ENCODE measurements at places on chromosomes 7 and 10.
A peak's percentile ranks its signal among the peaks of the same experiment; 100 is the strongest.

GRCh38 chr10:67779465-67780203 is 58.4 kb downstream of the DNAJC12 start:
- DNase-seq, result peak; percentile 88

GRCh38 chr10:92846854-92847201 is 1.5 kb upstream of the EXOC6 start:
- DNase-seq, result no peak

DNA sequence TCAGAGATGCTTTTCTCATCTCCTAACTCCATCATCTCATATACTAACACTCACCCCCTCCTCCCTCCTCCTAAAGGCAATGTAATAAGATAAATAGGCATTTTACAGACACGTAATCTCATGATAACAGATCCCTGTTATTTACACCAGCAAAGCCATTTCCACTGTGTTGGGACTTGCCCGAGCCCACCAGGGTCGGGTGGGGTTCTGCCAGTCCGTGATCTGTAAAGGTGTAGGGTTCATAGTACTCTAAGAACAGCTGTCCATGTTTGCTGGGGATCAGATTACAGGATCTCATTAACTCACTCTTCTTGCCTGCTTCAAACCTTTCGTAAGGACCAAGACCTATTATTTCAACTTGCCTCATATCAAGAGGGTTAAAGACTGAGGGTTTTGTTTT is 172.4 kb downstream of the FZD1 start:
- DNase-seq, result no peak

DNA sequence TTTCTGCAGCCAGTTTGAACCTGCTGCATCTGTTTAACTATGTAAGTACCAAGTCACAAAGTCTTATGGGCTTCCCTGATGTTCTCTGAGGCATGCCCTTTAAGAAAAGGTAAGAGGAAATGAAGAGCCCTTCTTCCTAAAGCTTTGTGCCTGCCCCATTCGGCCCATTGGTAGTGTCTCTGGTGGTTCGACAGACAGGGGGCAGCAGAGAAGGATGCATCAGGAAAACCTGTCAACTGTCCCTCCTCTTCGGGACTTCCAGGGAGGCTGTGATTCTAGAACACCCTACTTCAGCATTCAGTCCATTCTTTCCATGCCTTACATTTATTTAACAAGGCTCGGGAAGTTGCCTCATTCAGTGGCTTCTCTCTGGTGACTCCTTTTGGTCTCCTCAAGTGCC is 1.9 kb upstream of the SFRP4 start:
- DNase-seq, result no peak

- DNase-seq, result no peak
Observed at GRCh38 chr7:30799206-30799975, 28.2 kb downstream of the MINDY4 start.

DNA sequence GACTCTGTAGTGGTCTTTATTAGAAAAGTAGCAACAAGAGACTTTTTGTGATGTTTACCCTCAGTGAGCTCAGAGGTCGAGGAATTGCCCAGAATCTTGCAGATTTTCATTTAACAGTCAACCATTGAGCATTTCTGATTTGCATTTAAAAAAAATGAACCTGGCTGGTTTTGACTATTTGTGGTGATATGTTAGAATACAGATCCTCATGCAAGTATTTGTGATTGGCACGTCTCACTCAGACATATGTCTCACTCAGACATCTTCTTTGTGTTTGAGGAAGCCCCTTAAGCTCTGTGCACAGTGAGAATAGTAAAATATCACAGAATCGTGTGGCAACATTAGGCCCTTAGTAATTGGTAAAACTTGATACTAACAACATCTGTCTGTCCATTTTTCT is 113.2 kb downstream of the SND1 start:
- no peak for DNase-seq

GRCh38 chr10:110269374-110270318 is 35.1 kb downstream of the SMNDC1 start:
- peak; percentile 44 for DNase-seq

GRCh38 chr7:49094866-49095265 is 170.5 kb downstream of the CDC14C start:
- no peak for DNase-seq

GRCh38 chr10:76311752-76312636 is 880.6 kb downstream of the LRMDA start:
- DNase-seq, result no peak

GRCh38 chr7:84735011-84735410 is 451.8 kb downstream of the SEMA3D start:
- no peak for DNase-seq

DNA sequence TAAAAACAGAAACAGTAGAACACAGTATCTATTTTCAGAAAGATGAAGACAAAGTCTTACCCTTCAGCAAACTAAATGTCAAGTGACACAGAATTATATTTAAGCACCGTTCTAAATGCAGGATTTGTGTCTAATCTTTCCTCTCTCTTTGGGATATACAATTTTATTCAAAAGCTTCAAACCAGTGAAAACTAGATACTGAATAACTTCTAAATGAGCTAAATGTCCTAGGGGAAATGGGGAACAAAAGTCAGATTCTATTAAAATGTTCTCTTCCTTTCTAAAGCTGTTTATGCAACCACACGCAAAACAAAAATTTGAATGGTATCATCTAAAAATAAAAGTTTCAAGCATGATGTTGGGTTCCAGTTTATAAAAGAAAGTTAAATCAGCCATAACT is 136.4 kb upstream of the AOAH start:
- DNase-seq, result no peak

DNA sequence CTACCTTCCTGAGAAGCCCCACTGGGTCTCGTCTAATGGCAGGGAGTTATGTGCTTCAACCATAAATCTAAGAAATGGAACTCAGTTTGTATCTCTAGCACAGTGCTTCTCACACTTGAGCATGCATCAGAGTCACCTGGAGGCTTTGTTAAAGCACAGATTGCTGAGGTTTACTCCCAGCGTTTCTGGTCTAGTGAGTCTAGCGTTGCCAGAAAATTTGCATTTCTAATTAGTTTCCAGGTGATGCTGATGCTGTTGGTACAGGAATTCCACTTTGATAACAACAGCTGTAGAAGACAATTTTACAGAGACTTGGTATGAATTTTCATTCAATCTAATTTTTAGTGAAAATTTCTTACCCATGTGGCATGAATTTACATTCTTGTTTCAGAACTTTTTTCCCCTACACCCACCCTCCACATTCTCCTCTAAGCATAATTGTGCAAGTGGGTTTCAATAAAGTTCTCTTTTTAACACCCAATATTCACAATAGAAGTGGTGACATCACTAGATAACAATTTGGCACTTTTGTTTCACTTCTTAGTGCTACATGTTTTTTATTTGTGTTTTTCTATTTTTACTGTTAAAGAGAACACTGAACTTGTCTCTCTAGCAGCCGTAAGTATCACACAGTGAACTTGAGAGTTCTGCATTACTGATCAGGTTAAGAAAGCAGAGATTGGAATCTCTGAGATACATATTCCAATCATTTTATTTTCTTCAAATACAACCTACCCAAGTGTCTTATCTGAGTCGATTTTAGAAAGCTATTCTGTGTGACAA is 48.4 kb upstream of the BET1 start:
- DNase-seq, result no peak

Measured in erythroblast (primary cell).